Suprapubic skin (tissue), 4 donors: ENCODE measurements at places on chromosomes 6 and 20. TPM values are rescaled to one million over a fixed set of nuclear protein-coding genes. Genes with fewer than 3 reads are reported as not detected.

The TLDC2 gene
- not detected for total RNA-seq

The HSPA12B gene
- total RNA-seq: 8.7 TPM

The COL21A1 gene
- total RNA-seq: 5.4 TPM

The GTPBP2 gene
- 28.1 TPM for total RNA-seq

The FRMD1 gene
- total RNA-seq: 0.64 TPM

The SLC26A8 gene
- total RNA-seq: not detected

DNA sequence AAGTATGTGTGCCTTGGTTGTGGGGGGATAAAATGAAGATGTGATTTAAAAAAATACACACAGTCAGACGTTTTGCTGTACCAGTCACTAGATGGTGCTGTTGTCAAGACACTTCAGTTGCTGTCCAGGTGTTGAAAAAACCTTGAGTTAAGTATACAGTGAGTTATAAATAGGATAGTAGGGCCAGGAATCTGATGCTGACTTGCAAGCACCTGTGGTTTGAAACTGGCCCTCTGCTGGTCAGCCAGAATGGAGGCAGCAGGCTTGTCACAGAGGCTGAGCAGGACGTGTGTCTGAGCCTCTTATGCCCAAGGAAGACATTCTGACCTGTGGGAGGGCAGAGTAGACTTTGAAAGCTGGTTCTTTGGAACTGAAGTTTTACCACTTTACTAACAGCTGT lies 27.8 kb downstream of the RNF8 start:
- no peak for DNase-seq

GRCh38 chr6:56582236-56582635 lies 60.5 kb downstream of the DST start:
- no peak for DNase-seq

DNA sequence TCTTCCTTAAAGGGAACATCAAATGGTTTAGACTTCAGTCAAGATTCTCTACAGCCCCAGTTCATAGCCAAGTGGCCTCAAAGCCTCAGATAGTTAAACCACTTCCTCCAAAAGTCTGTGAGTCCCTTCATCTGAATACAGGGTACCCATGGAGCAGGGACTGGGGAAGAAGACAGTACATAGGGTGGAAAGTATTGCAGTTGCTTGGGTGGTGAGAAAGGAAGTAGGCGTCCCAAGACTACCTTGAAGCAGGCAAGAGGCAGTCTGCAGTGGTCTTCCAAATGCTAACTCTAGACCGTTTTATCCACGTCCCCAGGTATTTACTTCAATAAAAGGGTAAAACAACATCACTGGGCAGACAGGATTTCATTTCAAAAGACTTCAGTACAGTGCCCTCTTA lies 2.0 kb downstream of the FYN start:
- DNase-seq: no peak

DNA sequence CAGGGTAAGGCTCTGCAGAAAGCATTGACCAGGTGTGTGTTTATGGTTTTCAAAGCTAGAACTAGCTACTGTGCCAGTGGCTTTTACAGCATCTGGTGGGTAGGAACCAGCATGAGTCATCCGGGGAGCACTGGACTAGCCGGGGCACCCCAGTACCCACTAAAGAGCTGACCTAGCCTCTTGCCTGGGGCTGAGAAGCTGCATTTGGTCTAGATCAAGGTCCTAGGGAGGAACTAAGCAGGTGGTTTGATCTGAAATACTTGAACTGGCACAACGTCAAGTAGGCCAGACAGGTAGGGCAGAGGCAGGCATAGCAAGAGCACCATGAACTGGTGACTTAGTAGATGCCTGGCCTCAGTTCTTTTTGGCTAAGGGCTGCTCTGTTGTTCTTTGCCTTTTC lies 109.8 kb upstream of the PTPRK start:
- no peak for DNase-seq

DNA sequence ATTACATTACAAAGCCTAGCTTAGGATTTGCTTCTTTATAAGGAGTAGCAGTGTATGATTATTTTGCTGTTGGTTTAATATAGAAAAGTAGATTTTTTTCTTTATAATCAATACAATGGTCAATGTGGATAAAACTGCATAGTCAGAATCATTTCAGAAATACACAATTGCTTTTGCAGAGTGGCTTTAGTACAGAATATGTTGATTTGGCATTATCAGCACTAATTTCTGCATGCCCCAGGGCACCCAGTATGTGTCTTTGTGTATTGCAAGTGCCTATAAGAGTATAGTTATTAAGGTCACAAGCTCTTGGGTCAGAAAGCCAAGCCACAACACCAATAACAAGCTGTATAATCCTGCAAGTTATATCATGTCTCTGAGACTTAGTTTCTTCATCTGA lies 258.4 kb downstream of the PLCB1 start:
- no peak for DNase-seq

DNA sequence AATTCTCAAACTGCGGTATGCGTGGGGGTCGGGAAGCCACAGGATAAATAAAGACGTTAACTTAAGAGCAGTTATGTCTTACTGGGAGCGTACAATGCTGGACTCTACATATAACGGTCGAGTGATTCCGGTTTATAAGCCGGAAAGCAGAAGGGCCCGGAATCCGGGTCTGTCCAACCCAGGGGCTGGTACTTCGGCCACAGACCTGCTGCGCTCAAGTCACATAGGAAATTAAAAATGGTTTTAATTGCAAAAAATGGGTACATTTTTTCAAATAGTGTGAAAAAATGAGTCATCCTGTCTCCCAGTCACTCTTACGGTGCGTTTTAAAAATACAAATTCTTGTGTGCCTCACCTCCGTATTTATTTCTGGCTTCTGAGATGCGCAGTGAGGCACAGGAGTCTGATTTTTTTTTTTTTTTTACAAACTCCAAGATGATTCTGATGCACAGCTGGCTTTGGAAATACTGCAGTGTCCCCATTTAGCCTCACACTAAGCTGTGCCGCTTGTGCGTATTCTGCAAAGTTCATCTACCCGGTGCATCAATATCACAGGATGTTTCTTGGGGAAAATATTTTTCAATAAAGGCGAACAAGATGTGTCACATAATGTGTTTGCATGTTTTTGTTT lies 1.0 kb downstream of the PCIF1 start:
- no peak for DNase-seq

DNA sequence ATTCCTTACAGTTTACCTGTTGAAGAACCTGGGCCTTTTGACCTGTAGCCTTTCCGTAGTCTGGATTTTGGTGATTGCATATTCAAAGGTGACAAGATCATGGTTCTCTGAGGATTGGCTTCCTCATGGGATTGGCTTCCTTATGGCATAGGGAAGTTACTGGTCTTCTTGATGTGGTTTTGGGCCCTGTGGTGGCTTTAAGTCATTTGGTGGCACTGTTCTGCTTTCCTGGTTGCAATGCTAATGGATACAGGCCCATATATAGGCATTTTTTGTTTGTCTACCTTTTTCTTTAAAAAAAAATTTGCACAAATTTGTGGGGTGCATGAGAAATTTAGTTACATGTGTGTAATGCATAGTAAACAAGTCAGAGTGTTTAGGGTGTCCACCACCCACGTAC lies 185.7 kb downstream of the CDKAL1 start:
- no peak for DNase-seq

GRCh38 chr6:110322874-110323242 lies 35.3 kb downstream of the METTL24 start:
- DNase-seq: no peak

DNA sequence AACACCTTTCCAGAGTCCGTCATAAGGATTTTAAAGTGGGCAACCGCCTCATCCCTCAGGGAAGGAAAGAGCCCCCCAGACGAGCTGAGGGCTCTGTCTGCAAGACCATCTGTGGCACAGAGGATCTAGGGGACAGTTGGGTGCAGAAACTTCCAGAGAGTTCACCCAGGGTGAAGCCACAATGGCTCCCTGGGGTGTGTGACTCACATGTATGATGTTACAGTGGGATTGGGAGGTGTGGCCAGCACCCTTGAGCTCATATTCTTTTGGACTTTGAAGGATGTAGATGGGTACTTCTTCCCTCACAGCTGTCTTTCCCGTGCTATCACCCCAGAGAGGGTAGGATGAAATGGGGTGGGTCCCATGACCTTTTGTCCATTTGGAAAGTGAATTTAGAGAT lies 95.5 kb downstream of the NCR2 start:
- DNase-seq: no peak

DNA sequence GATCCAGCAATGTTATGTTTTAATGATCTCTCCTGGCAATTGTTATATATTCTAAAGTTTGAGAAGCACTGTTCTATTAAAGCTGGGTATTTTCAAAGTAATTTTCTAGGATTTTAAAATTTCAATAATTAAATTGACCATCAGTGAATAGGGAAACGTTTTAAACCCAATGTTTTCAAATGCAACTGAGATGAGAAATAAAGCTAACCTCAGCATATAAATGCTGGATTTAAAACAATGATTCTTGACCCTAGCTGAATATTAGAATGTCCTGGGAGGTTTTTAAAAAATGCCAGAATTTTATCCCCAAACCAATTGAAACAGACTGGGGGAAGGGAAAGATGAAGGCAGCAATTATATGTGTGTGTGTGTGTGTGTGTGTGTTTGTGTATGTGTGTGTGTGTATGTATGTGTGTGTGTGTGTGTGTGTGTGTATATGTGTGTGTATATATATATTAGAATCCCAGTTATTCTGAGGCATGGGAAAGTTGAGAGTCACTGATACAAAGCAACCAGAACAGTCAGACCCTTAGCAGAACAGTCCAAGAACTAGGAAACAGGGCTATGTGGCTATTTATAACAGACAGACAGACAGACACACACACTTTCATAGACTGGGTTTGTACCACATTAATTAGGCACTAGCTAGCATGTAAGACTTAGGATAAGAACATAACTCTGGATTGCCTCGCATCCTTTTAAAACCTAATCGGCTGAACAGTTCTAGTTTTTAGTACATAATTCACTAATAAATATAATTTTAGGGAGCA lies 107.8 kb downstream of the MAN1A1 start:
- DNase-seq: no peak

- no peak for DNase-seq
Measured at GRCh38 chr6:3405182-3405518, 51.7 kb downstream of the SLC22A23 start.

- no peak for DNase-seq
Measured at GRCh38 chr20:12902992-12903391, 105.8 kb upstream of the SPTLC3 start.

- DNase-seq: no peak
Measured at GRCh38 chr6:9523462-9523861, 891.4 kb downstream of the TFAP2A start.

DNA sequence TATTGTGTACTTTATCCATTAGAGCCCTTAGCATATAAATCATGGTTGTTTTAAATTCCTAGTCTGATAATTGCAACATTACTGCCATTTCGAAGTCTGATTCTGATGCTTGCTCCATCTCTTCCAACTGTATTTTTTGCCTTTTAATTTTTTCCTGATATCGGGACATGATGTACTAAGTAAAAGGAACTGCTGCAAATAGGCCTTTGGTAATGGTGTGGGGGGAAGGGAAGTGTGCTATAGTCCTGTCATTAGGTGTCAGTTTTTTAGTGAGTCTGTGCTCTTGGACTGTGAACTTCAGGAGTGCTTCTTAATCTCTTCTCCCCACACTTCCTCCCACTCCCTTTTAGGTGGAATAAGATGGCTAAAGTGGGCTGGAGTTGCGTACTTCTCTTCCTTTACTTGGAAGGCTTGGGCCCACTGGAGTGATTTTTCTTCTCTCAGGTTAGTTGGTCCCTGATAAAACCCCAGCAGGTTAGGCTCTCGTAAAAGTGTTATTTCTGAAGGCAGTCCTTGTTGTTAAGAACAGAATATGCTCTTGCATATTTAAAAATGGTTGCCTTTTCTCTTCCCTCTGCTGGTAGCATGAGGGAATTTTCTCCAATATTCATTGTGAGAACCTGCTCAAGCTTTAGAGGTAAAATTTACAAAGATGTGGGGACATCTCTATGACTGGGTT lies 18.1 kb downstream of the STXBP5 start:
- no peak for DNase-seq

DNA sequence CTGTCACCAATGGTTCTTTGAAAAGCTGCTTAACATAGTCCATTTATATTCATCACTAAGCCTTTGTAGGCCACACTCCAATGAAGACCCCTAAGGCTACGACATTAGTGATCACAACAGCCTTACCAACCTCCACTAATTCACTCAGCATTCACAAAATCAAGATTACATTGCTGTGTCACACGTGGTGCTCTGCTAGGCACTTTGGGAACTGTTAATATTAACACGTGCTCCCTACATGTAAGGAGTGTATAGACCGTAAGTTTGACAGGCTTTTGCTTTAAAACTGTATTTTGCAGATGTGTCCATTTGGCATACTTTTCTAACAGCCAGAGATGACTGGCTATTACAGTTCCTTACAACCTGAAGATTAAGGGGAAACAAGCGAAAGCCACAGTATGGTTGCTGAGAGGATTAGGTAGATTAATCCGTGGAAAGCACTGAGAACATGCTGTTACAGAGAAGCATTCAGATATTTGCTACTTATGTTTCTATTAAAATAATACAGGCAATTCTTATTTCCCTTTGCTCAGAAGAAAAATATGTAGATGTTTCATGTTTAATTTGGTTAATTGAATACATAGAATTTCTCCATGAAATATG lies 69.7 kb downstream of the SAMD3 start:
- no peak for DNase-seq

DNA sequence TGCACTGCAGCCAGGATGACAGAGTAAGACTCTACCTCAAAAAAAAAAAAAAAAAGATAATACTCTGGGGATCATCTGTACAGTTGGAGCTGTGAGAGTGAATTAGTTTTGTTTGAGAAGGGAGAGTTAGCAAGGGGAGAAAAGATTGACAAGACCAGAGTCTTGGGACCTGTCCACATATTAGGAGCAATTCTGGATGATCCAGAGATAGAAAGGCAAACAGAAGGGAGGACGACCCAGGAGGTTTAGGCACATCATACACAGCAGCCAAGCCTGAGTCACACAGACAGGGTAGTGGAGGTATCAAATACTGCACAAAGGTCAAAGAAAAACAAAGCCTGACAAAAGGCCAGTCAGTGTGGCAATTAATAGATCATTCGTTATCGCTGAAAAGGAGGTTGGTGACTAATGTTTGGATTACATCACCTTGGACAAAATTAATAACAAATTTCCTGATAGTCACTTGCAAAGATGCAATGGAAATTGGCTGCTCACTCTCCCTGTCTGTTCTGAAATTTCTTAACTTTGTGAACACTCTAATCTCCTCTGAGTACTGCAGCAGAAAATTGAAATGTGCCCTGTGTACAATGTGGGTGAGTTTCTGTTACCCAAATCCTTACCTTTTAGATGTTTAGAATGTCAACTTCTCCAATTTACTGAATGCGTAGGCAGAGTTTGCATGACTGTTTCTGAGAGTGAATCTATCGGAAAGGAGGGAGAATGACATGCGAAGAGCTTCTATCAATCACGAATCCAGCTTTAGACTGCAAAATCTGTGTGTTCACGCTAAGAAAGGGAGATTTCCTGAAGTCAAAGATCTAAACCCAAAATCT lies 105.4 kb downstream of the TSHZ2 start:
- DNase-seq: no peak

DNA sequence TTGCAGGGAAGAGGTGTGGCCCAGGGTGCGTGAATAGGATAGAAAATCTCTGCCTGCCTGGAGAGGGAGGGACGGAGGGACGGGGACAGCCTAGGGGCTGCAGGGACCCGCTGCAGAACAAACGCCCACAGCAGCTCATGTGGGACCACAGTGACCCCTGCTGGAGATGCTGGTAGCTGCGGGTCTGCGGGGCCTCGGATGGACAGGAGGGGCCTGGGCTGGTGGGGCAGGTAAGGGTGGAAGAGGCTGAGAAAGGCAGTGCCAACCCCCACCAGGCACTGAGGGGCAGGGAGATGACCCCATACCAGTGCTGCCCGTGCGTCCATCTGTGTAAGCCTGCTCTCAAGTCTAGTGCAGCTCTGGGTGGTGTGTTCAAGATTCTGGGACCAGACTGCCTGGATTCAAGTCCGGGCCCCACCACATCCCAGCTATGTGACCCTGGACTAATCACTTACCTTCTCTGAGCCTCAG lies 39.4 kb downstream of the KIAA1755 start:
- DNase-seq: peak; percentile 68
